ENCODE measurements at places on chromosomes 7 and 10.

- DNase-seq = no peak
Observed at GRCh38 chr10:13189961-13190360, 28.6 kb downstream of the MCM10 start.

DNA sequence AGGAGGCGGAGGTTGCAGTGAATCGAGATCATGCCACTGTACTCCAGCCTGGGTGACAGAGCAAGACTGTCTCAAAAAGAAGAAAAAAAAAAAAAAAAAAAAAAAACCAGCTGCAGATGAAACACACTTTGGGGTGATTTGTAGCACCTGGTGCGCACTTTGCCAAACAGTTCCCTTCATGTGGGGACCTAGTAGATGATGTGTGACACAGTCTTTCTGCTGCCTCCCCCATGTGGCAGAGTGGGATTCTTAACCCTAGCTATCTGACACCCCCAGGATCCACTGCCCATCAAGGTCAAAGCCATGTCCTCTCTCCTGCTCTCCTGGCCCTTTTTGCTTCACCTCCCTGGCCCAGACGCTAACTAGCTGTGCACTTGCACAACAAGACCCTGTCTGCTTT, 52.1 kb upstream of the PDZD8 start:
- no peak for DNase-seq

GRCh38 chr10:47379901-47380300, 4.2 kb downstream of the ZNF488 start:
- no peak for DNase-seq

DNA sequence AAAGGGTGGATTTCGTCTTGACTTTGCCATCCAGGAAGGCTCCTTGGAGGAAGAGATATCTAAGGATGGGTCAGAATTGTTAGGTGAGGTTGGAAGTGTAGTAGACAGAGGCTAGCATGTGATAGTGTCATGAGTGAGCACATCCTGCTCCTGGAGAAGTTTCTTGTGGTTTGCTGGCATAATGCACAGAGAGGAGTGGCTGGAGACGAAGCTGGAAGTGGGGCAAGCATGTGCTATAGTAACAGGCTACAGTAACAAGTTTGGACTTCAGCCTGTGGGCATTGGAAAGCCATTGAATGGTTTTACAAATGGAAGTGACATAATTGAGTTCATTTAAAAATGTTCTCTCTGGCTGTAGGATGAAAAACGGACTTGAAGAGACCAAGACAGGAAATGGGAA, 175.6 kb upstream of the VWC2 start:
- DNase-seq = no peak

- no peak for DNase-seq
Observed at GRCh38 chr7:145543242-145543641, 573.4 kb upstream of the CNTNAP2 start.

GRCh38 chr7:96596120-96596826, 113.4 kb downstream of the SEM1 start:
- no peak for DNase-seq

GRCh38 chr10:73909540-73910115, 1.3 kb upstream of the PLAU start:
- no peak for DNase-seq

- DNase-seq = no peak
Observed at GRCh38 chr10:132198381-132199181, 11.8 kb downstream of the DPYSL4 start.

- peak; percentile 79 for DNase-seq
Observed at GRCh38 chr10:43461950-43462349, 25.0 kb downstream of the ZNF487 start.

DNA sequence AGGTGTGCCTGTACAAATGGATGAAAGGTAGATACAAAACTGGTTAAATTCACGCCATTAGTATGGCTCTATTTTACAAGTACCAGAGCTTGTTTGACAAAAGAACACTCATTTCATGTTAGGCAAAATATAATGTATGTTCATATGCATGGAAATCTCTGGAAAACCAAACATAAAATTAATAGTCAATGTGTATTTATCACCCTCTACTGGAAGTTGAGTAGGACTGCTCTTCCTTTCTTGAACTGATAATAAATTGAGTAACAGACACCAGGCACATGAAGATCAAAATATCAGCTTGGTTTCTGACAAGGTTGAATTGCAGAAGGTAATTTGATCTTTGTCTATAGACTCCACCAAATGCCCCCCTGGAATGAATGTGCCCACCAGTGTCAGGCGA, 19.8 kb upstream of the AKR1B1 start:
- no peak for DNase-seq

- no peak for DNase-seq
Observed at GRCh38 chr10:116690356-116691322, 51.7 kb downstream of the HSPA12A start.

GRCh38 chr7:37445790-37446189, 2.9 kb downstream of the ELMO1 start:
- no peak for DNase-seq

DNA sequence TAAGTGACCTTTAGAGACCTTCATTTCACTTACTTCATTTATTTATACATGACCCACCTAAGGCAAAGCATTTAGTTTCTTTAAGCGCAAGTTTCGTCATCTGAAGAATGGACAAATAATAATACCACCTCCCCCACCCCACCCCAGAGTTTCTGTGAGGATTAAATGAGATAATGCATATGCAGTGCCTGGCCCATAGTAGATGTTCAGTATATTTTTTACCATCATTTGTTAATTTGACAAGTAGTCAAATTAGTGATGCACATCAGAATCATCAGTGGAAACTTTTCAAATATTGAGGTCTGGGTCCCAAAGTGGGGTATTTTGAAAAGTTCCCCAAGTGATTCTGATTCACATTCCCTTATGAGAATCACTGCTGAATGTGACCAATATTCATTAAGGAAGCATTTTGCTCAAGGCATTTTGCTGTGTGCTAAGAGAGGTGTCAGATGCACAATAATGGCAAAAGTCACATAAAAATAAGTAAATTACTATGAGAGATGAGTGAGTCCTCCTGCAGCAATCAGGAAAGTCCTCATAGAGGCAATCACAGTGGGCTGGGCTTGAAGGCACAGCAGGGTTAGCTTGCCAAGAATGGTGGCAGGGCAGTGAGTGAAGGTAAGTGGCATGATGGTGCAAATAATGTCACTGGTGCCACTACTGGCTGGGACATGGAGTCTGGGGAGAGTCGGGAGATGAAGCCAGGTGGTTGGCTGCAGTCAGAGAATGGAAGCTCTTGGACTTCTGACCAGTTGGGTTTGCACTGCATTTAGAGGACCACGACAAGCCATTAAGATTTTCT, 244.1 kb downstream of the PTEN start:
- no peak for DNase-seq

DNA sequence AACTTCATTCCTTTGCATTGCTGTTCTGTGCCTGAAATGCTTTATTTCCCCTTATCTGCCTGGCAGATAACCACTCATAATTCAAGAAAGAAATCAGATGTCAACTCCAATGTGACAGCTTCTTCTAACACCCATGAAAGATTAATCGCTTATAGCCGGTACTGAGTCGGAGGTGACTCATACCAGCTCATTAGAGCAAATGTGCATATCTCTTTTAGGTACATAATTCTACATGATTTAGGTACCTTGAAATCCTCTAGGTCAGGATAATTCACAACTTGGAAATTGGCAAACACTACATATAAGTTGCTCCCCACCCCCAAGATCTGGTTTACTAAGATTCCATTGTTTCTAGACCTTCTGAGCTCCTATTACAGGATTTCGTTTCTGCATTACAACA, 554.4 kb upstream of the SORCS1 start:
- no peak for DNase-seq

DNA sequence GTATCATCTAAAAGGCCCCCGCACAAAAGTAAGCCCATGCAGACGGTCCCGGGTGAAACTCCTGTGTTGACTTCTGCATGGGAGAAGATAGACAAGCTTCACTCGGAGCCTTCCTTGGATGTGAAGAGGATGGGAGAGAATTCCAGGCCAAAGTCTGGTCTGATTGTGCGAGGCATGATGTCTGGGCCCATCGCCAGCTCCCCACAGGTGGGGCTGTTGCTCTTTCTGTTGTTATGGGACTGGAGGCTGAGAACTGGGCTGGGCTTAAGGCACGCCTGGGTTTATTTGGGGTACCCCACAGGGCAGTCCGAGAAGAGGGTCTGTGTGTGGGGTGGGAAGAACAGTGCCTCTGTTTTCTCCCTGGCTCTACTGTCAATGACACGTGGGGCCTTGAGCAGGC, 14.6 kb downstream of the MINDY4 start:
- no peak for DNase-seq

GRCh38 chr7:157502701-157503111, 165.9 kb downstream of the DNAJB6 start:
- peak; percentile 92 for DNase-seq

GRCh38 chr7:28472332-28472731, 60.0 kb downstream of the CREB5 start:
- DNase-seq = no peak

GRCh38 chr10:76033457-76034196, 602.2 kb downstream of the LRMDA start:
- no peak for DNase-seq

GRCh38 chr10:95354110-95354509, 63.3 kb upstream of the PDLIM1 start:
- DNase-seq = no peak

- DNase-seq = no peak
Observed at GRCh38 chr7:13800694-13801448, 188.6 kb downstream of the ETV1 start.

GRCh38 chr7:83691095-83691494, 42.2 kb upstream of the SEMA3E start:
- DNase-seq = no peak

DNA sequence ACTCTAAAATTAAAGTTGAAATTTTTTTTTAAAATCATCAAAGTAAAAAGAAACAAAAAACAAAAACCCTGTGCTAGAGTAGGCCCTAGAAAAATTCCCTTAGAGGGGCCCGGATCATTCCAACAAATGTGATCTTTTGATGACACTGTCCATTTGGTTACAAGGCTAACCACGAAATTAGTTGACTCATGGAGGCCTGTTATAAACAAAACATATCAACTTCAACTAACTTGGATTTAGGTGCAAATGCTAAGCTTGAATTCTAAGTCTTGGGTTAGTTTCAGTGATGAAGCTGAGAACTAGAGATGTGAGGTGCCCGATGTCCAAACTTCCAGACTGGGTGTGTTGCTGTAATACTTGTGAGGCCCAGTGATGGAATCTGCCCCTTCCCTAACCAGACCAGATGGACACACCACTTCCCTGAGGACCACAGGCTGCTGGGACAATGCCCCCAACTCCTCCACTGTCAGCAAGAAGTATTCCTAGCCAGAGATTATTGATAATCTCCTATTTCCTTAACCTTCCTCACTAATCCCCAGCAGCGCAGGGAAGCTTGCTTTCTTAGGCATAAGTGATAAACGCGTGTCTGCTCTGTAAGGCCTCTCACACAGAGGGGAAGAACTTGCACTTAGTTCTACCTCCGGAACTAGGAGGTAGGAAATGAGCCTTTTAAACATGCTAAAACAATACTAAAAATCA, 108.7 kb downstream of the RAPGEF5 start:
- no peak for DNase-seq

- DNase-seq = no peak
Observed at GRCh38 chr10:114698271-114699061, 40.4 kb upstream of the ABLIM1 start.

DNA sequence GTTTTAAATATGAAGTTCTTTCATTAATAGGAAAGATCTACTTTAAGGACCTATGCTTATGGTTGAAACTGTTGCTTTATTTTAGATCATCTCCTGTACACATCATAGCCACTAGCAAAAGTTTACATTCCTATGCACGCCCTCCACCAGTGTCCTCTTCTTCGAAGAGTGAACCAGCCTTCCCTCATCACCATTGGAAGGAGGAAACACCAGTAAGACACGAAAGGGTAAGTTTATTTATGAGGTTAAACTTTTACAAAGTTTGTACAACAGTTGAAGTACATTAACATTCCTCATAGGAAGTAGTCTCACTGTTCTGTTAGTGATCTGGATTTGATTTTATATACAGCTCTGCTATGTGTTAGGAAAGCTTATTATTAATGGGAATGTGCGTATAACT, 16.9 kb downstream of the HBP1 start:
- DNase-seq = no peak

GRCh38 chr7:35398518-35398917, 144.6 kb upstream of the TBX20 start:
- no peak for DNase-seq

- DNase-seq = peak; percentile 4
Observed at GRCh38 chr7:27181795-27182275, 3.2 kb downstream of the HOXA11 start.

DNA sequence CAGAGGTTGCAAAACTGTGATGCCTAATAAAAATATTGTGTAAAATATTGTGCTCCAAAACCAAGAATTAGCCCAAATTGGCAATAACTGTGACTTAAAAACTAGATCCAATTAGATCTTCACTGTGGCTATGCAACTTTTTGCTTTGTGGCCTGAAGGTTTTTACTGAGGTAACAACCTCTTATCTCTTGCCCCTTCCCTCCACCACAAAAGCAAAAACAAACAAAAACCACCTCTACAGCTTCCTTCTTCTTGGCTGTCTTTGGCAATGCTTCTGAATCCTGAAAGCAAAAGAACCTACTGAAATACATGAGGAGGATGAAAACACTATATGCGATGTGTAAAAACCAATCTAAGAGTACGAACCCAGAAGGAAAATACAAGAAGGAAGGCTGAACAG, 226.7 kb upstream of the MBL2 start:
- no peak for DNase-seq

DNA sequence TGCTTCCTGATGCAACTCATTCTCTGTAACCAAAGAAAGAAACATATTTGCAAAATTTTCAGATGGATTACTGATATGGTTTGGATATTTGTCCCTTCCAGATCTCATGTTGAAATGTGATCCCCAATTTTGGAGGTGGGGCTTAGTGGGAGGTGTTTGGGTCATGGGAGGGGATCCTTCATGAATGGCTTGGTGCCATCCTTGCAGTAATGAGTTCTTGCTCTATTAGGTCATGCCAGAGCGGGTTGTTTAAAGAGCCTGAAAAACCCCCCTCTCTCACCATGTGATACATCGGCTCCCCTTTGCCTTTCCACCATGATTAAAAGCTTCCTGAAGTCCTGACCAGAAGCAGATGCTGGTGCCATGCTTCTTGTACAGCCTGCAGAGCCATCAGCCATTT, 43.8 kb upstream of the PRKG1 start:
- DNase-seq = no peak

Measured in naive thymus-derived CD4-positive, alpha-beta T cell (primary cell).